Brain pericyte (primary cell): ENCODE measurements at places on chromosomes 1 and 21.

- DNase-seq, result no peak
Observed at GRCh38 chr1:38190983-38191382, 144.4 kb upstream of the POU3F1 start.

GRCh38 chr1:180997843-180998504, 24.7 kb downstream of the STX6 start:
- no peak for DNase-seq

DNA sequence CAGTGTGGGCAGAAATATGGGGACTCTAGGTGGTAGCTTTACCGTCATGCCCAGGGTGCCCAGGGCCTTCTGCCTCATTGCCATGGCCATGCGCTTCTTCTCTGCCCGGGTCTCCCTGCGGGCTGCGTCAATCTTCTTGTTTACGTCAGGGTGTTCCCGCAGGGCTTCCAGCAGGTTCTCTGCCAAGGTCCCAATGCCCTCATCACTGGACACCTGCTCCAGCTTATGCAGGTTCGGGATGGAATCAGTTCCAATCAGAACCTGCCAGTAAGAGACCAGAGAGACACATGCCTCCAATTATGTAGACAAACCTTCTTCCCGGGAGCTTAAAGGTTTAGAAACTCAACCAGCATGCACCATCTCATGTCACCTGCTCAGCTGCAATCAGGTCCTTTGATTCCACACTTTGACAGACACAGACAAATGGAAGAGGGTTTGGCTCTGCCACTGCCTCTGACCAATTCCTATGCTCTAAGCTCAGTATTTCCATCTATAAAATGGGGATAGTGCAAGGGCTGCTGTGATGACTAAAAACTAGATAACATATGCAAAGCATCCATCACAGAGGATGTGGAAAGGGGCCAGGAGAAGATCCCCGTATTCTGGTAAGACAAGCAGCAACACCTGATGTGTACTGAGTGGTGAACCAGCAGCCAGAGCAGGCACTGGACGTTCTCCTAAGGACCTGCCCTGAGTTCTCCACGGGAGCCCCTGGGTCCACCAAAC, 121.2 kb downstream of the UBR4 start:
- no peak for DNase-seq

DNA sequence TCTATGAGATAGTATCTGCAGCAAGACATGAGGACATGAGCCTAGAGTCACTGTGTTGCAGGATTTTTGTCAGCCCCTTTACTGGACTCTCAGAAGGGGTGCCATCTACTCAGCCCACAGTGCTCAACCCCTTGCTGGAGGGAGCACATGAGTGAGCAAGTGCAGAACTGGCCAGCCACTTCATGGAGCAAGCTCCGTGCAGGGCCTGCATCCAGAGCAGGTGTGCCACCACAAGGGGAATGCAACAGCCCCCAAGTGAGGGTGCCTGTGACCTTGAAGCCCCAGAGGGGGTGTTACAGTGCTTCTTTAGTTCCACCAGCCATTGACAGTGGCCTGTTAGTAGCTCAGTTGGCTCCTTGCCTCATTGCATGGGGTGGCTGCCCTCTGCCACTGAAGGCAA, 649.7 kb downstream of the PLPP3 start:
- DNase-seq, result no peak

DNA sequence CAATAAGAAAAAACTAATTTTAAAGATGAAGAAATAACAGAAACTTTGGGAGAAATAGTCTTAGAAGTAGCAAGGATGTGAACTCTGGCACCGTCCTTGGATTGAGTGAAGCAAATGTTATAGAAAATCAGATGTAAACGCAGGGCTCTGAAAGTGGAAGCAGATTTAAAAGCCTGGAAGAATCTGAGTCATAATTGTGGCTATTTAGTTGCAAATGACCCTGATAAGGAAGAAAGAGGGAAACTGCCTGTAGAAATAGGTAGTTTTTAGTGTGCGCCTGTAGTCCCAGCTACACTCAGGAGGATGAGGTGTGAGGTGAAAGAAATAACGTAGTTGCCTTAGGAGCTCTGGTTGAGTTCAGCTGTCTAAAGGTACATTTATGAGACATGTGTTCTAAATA, 101.0 kb downstream of the NGF start:
- DNase-seq, result no peak

GRCh38 chr21:35316456-35316855, 267.4 kb upstream of the RUNX1 start:
- no peak for DNase-seq

DNA sequence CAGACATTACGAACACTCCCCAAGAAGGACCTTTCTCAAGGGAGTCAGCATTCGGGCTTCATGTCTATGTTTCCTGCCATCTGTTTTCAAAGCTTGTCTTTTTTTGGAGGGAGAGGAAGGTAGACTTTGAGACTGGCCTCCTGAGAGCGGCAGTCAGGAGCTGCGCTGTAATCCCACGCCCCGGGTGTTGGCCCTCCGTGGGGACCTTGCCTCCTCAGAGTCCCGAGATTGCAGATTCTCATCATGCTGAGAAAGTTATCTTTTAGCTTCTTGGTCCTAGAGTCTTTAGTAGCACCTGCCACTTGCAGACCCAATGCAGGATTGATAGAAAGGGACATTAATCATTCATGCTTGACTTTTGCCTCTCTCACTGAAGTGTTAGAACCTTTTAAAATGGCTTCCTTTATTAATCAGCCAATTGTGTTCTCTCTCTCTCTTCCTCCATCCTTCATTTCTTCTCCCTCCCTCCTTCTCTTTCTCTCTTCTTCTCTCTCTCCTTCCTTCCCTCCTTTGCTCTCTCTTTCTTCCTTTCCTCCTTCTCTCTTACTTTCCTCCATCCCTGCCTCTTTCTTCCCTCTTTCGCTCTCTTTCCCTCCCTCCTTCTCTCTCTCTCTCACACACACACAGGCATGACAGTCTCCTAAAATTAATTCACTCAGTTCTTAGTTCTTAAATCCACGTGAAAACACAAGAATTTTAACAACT, 25.2 kb upstream of the GNPAT start:
- no peak for DNase-seq

DNA sequence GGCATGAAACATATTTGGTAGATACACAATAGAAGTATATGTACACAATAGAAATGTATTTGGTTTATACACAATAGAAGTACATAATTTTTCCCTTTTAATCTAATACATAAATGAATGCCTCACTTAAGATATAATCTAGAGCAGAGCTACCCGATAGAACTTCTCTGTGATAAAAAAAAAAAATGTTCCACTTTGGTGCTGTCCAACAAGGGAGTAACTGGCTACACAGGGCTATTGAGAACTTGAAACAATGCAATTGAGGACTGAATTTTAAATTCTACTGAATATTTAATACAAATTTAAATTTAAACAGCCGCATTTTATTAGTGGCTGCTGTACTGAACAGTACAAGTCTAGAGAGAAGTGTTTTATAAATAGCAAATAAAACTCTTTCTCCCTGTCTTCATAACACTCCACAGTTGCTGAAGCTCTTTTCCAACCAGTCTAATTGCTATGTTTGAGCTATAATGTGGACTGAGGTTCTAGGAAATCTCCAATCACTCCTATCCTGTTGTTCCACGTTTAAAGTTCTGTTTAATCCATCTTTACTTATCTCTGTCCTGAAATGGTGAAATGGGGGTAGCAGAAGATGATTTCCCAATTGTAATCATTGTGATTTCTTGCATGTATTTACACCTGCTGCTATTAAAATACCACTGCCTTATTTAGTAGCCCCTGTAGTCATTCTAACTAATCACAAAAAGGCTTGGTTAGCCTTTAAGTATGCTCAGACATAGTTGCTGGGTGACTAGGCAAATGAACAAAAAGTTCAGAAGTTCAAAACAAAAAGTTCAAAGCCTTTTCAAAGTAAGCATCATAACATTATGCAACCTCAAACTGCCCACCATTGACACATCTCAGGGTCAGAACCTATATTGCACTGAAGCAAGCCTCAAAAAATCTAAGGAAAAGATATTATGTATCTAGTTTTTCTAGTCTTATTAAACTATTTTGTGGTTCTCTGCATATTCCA, 192.3 kb upstream of the C1orf87 start:
- no peak for DNase-seq

- no peak for DNase-seq
Observed at GRCh38 chr1:53641481-53642214, 97.3 kb downstream of the GLIS1 start.

DNA sequence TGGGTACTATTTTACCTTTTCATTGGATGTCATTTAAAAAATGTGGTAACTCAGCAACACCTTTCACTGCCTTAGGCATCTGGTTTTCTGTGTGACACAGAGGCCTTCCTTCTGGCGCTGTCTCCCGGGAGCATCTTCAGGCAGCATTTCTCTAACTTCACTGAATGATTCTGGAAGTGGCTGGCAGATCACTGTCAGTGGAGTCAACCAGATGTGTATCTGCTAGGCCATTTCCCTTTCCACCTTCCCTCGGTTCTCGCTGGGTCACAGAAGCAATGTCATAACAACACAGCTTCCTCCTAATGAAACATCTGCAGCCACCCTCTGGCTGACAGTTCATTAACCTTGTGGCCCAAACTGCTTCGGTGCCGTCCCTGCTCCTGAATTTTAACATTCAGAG, 137.8 kb downstream of the KIF26B start:
- no peak for DNase-seq

DNA sequence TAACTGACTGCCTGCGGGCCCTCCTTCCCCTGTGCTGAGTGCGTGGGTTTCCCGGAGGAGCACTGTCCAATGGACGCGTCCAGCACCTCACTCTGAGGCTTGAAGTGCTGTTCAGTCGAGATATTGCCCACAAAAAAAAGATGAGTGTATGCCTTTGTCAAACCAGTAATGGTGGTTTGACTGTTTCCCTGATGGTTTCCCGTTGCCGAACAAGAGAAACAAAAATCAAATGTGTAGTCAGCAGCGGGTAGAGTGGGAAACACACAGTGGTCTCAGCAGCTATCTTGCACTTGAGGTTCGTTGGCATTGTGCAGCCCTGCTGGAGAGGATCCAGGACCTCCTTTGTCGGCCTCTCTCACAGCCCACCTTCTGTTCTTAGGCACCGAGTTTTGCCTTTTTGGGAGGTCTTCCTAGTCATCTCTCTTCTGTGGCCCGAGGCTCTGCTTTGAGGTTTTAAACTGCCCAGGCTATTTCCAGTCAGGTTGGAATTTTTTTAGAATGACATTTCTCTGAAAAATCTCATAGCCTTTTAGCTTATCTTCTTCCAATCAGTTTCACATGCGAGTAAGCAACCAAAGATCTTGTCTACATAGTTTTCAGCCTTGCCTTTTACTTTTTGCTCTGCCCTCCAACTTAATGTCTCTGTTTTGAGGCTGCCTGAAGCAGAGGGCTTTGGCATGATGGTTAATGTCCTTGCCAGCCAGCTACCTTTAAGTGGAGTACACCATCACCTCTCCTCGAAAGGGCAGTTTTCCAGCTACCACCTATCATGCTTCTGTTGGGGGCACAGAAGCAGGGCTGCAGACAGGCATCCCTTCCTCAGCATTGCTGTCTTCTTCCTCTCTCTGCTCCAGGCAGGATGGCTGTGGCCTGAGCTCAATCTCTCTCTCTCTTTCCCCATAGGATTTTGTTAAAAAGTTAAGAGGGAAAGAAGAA, 132.3 kb downstream of the URB2 start:
- no peak for DNase-seq

DNA sequence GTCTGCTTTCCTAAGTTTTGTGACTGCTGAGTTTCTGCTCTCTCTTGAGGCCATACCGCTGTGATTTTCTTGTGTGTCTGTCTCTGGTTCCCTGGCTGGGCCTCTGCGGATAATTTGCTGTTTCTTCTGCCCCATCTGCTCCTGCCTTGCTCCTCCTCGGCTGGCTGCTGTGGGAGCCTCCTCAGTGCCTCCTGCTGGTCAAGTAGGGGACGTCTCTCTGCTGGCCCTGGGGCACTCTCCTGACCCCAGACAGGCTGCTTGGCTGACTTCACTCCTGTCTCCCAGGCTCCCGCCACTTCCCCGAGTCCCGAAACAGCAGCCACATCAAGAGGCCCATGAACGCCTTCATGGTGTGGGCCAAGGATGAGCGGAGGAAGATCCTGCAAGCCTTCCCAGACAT, 28.5 kb downstream of the ETNK2 start:
- no peak for DNase-seq

- DNase-seq, result no peak
Observed at GRCh38 chr1:62142496-62142895, 52.2 kb upstream of the L1TD1 start.

DNA sequence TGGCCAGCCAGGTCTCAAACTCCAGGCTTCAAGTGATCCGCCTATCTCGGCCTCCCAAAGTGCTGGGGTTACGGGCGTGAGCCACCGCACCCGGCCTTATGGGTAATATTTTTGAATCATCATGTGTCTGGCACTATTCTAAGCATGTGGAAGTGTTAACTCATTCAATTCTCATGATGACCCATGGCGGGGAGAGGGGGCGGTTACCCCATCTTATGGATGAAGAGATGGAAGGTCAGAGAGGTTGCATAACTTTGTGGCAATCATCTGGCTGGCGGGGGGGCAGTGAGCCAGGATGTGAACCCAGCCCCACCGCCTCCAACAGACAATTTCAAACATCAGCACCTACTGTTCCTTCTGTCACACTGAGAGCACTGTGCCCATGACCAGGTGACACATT, 11.5 kb upstream of the TAS1R2 start:
- no peak for DNase-seq

DNA sequence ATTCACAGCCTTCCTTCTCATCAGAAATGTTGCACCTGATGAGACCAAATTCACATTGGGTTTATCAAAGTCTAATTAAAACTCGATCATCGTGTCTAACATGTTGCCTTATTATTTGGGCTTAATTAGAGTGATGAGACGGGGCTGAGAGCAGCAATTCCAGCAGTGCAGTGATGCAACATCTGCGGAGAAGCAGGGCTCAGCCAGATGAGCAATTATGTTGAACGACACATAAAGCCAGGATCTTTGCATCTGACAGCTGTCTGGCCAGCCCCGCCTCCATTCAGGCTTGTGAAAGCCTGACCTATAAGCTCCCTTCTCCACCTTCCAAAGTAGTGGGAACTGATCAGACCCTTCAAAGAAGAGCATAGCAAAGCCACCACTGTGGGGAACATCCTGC, 109.8 kb downstream of the C1orf94 start:
- no peak for DNase-seq

DNA sequence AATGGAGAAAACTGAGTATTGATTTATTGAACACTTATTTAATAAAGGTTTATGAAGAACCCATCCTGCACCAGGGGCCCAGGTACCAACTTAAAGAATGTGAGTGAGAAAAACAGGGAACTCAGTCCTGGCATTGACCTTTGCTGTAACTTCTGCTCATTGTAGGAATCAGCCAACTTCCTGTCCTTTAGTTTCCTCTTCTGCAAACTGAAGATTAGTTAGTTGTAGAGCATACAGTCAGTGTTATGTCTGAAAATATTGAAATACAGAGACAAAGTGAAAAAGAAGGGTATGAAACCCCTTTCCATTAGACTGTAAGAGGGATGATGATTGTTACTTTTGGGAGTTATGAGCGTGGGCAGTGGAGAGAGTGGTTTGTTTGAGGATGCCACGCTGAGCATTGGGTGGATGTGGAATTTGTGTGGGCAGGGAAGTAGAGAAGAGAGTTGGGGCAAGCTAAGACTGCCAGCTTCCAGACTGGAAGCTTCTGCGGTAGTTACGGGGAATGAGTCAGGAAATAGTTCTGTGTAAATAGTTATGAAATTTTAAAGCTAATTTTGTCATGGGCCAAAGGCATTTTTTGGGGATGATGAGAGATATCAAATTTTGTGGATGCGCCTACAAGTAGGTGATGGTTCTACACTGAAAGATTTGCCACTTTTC, 89.2 kb downstream of the GPR88 start:
- no peak for DNase-seq
